NCI-H2029 treated with DMSO at 0.1 percent for 48 hours (cell line): ENCODE measurements at places on chromosomes 4 and X.
A peak's percentile ranks its signal among the peaks of the same experiment; 100 is the strongest.

DNA sequence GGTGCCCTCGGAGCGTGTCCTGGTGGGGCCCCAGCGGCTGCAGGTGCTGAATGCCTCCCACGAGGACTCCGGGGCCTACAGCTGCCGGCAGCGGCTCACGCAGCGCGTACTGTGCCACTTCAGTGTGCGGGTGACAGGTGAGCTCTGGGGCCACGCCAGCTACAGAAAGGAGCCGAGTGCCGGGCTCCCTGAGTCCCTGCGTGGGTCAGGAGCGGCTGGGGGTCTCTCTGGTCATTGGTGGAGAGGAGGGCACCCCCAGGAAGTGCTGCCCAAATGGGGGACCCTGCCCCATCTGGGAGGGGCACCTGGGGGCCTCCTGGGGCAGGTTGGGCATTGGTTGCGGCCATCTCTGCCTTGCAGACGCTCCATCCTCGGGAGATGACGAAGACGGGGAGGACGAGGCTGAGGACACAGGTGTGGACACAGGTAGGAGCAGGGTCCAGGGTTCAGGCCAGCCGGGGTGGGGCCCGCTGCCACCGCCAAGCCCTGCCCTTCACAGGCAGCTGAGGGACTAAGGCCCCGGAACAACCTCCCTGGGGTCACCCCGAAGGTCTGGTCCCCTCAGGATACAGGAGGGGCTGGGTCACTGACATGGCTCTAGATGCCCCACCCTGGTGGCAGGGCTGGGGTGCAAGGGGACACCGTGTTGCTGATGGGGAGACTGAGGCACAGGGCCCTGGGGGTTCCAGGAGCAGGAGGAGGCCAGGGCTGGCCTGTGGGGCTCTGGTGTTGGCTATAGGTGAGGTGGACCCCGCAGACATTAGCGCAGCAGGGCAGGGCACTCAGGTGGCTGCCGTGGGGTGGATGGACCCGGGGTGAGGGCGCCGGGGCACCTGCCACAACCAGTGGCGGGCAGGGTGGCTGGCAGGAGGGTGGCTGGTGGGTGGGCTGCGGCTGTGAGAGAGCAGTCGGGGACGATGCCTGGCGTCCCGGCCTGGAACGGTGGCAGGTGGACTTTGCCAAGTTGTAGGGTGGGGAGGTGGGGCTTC lies 6.6 kb downstream of the FGFR3 start:
- DNase-seq, result no peak

- DNase-seq, result no peak
These were observed 162.7 kb upstream of the CPXCR1 start for GRCh38 chrX:88584283-88584682.

DNA sequence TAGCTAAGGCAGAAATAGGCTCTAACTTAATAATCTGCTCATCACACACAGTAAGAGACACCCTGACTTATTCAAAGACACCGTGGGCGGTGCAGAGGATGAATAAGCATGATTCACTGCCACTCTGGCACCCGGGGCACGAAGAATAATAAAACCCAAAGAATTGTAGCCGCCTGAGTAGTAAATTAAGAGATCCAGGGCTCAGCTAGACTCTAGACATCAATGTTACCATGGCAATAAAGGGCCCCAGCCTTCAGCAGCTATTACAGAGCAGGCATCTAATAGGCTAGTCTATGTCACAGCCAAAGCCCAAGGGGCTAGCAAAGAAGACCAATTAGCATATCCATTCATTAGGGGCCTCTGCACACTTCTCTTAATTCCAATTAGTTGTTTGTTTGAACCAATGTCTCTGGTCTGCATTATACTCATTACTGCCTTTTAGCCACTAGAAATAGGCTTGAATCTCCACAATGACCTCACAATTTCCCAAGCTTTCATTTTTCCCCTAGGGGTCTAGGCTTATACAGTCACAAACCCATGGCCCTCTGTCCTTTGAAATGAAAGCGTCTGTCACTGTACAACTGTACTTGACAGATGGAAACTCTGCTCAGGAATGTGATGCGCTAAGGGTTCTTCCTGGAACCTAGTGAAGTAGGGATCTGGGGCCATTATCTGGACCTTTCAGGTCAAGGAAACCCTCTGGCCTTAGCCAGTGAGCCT lies 3.0 kb upstream of the ATP1B4 start:
- no peak for DNase-seq

DNA sequence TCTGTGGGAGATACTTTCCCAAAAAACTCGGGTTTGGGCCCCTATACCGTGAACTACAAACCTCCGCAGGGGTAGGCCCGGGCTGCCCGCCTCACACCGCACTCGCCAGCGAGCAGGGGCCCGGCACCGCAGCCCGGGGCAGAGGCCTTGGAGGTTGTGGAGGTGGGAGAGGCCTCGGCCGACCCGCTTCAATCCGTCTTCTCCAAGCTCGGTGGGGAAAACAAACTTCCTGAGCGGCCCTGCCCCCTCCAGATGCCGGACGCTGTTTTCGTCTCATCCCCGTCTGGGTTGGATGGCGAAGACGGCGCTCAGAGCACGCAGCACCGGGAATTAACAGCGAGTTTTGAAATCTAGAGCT lies 442 bp upstream of the MCUB start:
- DNase-seq, result no peak

DNA sequence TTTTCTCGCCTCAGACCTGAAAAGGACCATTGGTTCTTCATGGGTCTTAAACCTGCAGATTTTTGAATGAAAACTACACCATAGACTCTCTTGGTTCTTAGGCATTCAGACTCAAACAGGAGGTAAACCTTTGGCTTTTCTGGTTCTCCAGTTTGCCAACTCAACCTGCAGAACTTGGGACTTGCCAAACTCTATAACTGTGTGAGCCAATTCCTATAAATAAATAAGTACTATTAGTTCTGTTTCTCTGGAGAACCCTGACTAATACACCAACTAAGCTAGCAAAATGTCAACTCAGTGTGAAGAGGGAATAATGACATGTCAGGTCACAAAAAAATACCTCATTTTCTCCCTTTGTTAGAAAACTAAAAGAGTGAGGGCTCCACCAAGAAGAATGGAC lies 374.6 kb downstream of the RAB28 start:
- no peak for DNase-seq

- DNase-seq, result no peak
These were observed 37.8 kb downstream of the CYTL1 start for GRCh38 chr4:4981427-4981826.

- DNase-seq, result no peak
These were observed 172.7 kb upstream of the TBC1D9 start for GRCh38 chr4:140928880-140929279.

- no peak for DNase-seq
These were observed 47.6 kb downstream of the HTT start for GRCh38 chr4:3122081-3122563.

- no peak for DNase-seq
These were observed 29.5 kb downstream of the TAPT1 start for GRCh38 chr4:16196482-16197393.

DNA sequence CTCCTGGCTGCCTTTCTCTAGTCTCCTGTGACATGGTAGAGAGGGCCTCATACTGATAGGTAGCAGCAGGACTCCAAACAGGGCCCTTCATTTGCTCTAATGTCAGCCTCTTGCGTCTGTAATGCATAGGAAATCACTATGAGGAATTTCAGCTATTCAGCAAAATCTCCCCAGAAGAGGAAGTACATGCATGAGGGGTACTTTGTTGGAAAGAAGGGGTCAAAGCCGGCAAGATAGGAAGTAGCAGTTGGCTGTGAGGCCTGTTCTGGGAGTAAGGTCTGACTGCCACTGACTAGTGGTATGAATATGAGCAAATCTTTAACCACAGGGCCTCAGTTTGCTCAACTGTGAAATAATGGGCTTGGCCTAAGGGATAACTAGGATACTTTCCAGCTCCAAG lies 283.2 kb downstream of the ARHGAP10 start:
- no peak for DNase-seq

GRCh38 chr4:30719454-30720020 lies 632 bp upstream of the PCDH7 start:
- peak; percentile 46 for DNase-seq

DNA sequence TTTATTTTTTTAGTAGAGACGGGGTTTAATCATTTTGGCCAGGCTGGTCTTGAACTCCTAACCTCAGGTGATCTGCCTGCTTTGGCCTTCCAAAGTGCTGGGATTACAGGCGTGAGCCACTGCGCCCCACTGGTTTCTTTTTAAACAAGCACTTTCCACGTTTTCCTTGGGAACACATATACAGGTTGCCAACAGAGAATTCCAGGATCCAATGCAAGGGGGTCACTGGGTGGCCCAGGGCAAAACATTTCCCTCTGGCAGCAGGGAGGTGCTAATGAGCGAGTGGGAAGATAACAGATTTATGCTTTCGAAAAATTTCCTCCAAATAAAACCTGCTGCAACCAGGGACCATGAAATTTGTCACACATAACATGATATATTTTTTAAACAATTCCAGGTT lies 41.1 kb downstream of the ADRA2C start:
- DNase-seq, result no peak

GRCh38 chr4:106096454-106096853 lies 201.2 kb downstream of the NPNT start:
- DNase-seq, result no peak

DNA sequence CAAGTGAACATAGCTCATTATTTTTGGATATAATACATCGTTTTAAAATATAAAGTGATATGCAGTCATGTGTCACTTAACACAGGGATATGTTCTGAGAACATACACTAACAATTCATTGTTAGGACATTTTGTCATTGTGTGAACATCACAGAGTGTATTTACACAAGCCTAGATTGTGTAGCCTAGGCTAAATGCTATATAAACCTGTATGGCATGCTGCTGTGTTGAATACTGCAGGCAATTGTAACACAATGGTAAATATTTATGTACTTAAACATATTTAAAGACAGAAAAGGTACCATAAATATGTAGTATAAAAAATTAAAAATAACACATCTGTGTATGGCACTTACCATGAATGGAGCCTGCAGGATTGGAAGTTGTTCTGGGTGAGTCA lies 44.9 kb upstream of the GPRIN3 start:
- no peak for DNase-seq

GRCh38 chr4:53173576-53173975 lies 192.3 kb downstream of the SCFD2 start:
- no peak for DNase-seq

DNA sequence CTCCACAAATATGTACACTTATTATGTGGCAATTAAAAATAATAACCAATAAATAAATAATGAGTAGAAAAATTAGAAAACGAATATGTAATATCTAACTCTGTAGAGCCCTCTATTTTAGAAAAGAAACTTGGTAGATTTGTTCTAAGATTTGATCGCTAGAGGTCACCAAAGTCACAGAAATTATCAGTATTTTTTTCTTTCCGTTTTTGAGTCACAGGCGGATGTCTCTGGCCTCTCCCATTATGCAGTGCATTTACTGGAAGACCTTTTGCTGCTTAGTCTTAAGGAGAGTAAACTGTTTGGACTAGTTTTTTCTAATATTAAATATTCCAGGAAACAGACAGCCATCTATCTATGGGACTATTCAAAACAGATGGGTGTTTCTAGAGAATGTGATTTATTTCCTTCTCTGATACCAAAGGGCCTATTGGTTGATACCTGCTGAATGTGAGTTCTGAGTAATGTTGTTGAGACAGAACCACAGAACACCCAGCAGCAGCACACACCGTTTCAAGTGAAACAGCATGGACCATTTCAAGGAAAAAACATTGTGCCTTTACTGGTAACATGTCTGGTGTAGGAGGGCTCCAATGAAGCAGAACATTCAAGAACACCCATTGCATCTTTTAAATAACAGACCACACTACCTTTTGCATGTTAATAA lies 34.0 kb upstream of the GYPA start:
- peak; percentile 61 for DNase-seq

- DNase-seq, result no peak
These were observed 233.7 kb upstream of the FGF13 start for GRCh38 chrX:138945219-138945618.

DNA sequence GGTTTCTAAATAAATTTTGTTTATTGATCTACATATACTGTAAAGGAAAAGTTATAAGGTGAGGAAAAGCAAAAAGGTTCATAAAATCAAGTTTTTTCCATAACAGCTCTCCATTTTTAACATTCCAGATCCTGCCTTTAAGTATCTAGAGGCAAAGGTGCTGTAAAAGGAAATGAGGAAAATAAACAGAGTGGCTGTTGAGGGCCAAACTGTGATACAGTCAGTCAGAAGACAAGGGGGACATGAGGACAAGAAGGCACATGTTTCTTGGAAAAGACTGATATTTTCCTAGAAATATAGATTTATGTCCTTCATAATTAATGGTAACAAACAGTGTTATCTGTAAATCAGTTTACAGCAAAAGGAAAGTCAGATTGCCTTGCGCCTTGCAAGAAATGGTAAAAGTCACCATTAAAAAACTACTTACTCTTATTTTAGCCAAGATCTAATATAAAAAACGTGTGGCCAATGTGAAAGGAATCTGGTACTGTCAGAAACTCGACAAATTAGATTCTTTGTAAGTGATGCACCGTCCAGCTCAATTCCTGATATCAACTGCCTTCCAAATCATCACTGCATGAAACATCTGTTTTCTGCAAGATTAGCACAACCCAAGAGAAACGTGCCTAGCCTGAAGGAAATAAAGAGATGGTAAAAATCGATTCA lies 34.0 kb upstream of the VEGFD start:
- DNase-seq, result no peak

DNA sequence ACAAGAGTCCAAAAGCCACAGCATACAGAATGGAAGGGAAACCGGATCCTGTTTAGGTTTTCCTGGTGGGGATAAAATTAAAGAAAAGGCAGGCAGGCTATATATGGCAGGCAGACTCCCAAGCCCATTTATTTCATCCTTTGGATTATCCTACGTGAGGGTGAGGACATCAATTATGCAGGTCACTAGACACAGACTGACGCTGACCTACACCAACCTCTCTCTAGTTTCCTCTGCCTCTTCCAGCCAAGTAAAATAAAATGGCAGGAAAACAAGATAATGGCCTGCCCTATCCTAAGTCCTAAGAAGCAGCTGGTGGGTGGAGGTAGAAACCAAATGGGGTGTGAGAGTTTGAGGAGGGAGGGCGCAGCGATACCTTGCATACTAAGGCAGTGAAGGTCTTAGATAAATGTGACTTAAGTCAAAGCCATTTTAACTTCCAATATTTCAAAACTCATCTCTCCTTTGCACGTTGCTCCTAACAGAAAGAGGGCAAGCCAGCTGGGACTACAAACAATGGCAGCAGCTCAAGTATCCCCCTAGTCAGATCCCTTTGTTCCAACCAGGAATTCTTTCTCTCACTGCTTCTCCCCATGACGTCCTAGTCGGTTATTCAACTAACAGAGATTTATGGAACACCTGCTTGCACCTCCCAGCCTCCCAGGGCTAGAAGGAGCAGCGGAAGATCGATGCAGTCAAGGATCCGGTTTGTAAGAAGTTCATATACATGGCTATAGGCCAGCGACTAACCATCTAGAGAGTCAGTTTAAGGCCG lies 72.8 kb downstream of the IRF2 start:
- no peak for DNase-seq

DNA sequence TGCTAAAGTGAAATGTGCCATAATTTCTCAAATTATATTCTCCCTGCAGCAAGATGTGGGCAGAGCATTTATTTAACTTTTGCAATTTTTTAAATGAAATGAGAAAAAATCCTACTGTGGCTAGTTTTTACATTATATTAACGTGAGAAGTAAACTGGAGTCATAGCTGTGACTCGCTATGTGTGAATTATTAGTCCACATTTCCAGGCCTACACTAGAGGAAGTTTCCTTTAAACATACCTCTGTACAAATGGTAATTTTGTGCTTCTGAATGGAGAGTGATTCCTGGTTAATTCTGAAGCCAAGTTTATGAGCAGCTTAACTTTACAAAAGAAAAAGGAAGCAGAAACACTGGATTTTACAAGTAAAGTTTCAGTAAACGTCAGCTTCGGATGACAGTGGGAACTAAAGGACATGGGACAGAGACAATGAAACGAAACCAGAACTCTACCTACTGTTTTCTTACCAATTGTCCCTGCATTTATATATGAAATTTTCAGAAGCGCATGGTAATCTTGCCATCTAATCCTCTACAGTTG lies 72.4 kb downstream of the FBXO8 start:
- DNase-seq, result no peak
